ENCODE measurements at places on chromosomes 6 and 20.

DNA sequence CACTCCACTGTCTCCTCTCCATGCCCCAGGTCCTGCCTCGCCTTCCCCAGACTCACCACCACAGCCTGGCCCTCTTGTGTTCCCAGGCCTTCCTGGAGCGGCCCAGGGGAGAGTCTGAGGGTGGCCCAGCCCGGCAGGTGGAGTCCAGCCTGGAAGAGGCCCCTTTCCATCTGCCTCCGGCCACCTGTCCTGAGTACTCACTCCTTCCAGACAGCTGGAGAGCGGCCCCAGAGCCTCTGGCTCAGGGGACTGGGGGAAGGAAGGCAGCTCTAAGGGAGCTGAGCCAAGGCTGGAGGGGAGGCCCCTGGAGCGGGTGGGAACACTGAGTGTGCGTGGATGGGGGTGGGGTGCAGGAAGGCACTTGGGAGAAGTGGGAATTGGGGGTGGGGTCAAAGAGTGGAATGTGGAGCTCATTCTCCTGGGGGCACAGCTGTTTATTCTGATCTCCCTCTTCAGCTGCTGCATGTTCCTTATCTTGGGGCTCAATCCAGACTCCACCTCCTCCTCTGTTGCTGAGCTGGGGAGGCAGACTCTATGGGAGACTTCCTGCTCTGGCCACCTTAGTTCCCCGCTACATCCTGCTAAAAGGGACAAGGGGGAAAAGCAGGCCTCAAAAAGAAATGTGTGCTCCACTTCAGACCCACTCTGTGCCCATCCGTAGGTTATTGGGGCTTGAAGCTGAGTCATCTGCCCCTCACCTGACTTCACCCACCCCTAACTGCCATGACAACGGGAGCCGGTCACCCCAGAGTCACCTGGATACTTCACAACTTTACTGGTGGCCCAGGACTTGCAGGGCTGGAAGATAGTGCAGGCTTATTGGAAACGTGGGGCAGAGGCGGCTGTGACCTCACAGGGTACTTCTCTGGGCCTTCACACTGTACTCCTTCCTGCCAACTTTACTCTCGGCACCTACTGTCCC lies 19.5 kb upstream of the TAF8 start:
- DNase-seq: no peak

GRCh38 chr6:24353861-24354260 lies 4.0 kb downstream of the DCDC2 start:
- no peak for DNase-seq

- DNase-seq: no peak
These were observed 260.4 kb downstream of the PTPRK start for GRCh38 chr6:128259730-128260685.

GRCh38 chr20:707451-708110 lies 32.0 kb upstream of the SCRT2 start:
- no peak for DNase-seq

DNA sequence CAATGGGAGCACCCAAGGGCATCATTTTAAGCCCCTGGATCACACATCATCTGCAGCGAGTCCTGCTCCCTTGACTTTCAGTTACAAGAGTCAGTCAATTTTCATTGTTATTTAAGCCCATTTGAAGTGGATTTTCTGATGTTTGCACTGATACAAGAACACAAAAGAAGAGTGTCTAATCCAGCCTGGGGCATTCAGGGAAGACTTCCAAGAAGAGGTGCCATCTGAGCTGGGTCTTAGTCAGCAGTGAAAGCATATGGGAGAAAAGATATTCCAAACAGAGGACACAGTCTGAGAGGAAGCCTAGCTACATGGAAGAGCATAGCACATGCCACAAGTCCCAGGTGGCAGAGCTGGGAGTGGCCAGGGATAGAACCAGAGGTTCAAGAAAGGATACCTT lies 10.4 kb upstream of the FOXP4 start:
- DNase-seq: no peak

DNA sequence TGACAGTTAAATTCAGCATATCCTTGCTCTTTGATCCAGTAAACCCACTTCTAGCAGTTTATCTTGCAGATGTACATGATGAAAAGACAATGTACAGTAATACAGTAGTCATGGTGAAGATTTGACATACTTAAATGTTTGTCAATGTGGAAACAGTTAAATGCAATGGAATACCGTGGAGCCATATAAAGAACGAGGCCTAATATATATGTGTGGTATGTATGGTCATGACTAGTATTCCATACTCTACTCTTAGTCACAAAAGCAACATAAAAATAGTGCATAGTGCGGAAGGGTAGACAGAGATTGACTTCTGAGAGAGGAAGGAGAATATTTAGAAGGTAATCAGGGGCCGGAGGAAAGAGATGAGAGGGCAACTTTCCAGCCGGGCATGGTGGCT lies 70.7 kb upstream of the ARMC2 start:
- no peak for DNase-seq

DNA sequence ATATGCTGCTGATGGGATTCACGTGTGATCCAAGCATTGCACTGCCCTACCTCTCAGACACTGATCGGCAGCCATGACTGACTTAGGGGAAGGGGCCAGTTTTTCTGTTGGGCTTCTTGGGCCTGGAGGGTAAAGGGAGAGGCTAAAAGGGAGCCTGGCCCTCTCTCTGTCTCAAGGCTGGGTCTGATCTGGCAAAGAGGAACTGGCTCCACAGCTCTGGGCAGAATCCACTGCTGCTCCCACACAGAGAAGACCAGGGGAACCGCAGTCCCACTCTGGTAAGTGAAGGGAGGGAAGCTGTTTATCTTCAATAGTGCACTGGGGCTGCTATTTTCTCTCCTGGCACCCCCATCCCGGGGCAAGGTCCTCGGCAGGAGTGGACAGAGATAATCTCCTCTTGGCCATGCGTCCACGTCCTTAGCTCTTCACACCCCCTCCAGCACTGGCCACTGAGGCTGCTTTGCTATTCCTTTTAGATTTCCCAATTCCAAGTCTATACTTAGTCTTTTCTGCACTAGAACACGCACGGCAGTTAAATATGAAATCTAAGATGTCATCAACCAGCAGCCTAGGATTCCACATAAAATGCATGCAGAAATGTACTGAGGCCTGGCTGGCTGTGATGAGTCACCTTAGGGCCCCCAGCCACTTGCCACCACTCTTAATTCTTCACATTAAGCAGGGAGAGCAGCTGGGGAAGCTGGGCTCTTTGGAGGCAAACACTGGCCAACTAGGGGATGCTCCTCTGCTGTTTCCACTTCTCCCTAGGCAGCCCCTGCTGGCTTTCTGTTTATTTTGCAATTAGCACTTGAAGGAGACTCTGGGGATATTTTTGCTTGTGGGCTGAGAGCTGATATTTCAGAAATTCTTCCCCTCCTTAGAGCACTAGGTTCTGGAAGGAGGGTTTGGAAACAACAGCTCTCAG lies 87.8 kb upstream of the ARMC2 start:
- no peak for DNase-seq

- DNase-seq: no peak
These were observed 577 bp downstream of the SASH1 start for GRCh38 chr6:148343047-148343782.

- no peak for DNase-seq
These were observed 969.9 kb upstream of the EPHA7 start for GRCh38 chr6:94389218-94389617.

DNA sequence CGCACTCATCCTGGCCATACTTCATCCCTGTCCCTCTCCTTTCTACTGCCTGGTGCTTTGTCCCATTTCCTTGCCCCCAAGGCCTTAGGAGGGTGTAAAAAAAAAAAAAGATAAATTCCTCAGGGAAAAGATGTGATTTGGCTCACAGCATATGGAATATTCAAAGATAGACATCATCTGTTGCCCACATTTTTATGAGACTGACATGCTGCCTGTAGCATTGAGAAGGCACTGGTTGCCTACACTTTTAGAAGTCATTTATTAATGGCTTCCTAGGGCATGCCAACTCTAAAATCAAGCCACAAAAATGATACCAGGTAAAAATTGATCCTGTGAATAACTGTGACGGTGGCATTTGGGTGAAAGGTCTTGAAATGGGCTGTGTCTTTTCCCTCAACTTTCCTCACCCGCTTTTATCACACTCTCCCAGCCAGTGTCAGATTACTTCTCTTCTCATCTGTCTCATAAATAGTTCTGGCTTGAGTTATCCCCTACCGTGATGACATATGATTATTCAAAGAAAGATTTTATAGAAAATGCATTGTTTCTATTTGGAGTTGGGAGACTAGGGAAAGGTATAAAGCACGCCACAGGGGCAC lies 139.4 kb downstream of the CARMIL1 start:
- no peak for DNase-seq

DNA sequence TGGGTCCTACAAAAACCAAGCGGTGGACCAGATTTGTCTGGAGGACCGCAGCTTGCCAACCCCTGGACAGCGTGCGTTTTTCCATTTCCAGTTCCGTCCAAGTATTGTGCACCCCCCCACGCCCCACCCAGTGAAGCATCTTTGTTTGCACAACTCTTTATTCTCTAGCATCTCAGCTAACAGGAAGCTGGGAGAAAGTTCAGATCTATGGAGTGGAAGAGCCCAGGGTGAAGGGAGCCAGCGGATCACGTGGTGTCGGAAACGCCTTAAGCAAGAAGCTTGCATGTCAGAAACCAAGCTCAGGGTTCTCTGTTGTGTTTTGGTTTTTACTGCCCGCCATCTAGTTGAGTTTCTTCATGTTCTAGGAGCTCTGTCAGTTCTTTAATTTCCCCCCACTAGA lies 29.9 kb downstream of the ARID1B start:
- no peak for DNase-seq

GRCh38 chr6:111418971-111419693 lies 63.9 kb downstream of the REV3L start:
- no peak for DNase-seq

DNA sequence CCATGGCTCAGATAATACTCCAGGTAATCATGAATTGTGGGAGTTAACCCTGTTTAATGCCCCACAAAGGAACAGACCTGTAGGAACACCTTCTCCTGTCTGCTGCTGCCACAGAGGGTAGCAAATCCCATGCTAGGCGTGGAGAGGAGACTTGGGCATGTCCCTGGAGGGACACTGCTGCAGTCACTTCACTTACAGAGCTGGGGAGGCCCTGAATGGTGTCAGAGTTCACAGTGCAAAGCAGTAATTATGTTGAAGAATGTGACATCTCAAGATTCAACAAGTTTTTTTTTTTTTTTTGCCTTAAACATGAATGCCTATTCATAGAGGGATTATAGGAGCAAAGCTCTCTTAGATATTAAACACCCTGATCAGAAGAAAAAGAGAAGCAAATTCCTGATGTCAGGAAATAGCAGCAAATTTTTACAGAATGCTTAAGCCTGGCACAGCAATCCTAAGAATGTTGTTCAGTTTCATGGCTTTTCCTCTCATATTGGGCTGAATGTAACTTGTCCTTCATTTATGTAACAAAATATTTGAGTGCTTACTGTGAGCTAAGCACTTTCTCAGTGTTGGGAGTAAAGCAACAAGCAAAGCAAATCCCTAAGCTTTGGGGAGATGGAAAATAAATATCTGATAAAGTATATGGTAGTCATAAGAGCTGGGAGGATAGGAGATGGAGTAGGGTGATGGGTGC lies 45.0 kb downstream of the CARMIL1 start:
- no peak for DNase-seq
